Hematopoietic multipotent progenitor cell treated with erythropoietin and hydrocortisone succinate and interleukin-3 and kit ligand, for 6 days (in vitro differentiated cells): ENCODE measurements at places on chromosomes 1 and 21.

DNA sequence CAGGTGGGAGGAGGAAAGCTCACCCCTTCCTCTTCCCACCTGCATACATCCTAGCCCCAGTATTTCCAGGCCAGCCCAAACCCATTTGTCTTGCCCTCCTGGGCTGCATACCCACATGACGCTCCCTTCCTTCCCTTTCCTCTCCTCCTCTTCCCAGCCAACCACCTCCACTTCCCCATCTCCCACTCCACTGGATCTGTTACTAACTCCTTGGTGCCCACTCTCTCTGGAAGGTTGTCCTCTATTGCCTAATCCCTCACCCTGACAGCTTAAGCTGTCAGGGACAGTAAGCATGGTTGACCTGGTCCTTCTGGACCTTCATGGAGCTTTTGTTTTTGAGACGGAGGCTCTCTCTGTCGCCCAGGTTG, 23.0 kb upstream of the SYNC start:
- no peak for DNase-seq

DNA sequence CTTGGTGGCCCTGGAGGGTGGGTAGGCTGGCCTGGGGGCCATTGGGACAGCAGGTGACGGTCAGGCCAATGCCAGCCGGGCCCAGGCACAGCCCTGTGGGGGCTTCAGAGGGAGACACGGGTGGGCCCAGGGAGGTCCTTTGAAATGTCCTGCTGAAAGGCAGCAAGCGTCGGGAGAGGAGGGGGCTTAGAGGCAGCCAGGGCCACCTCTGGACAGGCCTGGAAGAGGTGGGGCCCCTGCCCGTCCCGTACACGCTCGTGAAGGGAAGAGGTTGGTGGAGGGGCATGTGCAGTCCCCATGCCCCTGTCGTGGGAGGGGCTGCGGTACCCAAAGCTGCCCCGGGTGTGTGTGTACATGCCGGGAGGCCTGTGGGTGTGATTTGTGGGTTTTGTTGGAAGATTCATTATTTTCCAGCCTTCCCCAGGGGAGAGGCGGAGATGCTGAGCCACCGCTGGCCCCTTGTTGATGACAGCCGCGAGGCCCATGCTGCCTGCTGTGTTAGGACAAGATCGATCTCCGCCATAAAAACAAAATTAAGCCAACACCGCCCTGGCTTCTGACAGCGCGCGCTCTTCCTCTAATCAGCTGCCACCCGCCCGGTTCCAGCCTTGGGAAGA, 3.4 kb upstream of the PLCH2 start:
- no peak for DNase-seq

DNA sequence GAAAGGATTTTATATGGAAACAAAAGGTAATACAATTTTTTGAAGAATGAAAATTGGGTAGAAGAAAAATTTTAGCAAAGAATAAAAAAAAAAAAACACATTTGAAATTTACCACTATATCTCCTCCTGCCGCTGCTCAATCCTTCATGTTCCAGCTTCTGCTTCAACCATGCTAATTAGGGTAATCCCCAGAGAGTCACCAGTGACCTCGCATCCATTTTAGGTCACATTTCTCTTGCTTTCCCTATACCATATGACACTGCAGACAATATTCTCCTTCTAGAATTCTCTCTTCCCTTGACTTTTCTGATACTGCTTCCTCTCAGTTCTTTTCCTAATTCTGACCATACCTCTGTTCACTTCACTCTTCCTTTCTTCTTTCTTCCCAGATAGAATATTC, 237.1 kb downstream of the USH2A start:
- no peak for DNase-seq

DNA sequence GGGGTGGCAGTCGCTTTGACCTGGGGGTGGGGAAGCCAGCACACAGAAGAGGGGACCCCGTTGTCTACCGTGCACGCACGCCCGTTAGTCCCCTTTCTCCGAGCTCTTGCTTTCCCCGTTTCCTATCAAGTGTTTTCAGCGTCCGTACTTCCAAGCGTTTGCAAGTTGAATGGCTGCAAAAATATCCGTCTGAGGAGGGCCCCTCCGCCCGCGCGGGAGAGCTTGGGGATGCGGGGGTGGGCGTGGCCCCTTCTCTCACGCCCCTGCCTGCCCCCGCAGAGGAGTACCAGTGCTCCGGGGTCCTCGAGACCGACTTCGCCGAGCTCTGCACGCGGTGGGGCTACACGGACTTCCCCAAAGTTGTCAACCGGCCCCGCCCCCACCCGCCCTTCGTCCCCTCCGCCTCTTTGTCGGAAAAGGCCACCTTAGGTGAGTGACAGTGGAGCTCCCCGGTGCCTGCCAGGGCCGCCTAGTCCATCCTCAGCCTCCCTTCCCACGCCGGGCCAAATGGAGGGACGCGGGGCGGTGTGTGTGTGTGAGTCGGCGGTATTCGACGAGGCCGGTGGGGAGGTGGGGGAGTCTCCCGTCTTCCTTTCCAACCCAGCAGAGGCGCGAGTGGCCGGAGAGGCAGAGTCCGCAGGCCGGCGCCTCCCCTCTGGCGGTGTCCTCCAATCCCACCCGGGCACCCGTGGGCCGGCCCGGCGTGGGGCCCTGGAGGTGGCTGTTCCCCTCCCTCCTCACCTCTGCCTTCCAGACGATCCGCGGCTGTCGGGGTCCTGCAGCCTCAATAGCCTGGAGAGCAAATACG, 3.4 kb downstream of the LRRC71 start:
- DNase-seq: no peak

- no peak for DNase-seq
These were observed 222.0 kb downstream of the CAMTA1 start for GRCh38 chr1:7006996-7007871.

GRCh38 chr1:232943679-232944252, 6.6 kb upstream of the NTPCR start:
- DNase-seq: no peak

DNA sequence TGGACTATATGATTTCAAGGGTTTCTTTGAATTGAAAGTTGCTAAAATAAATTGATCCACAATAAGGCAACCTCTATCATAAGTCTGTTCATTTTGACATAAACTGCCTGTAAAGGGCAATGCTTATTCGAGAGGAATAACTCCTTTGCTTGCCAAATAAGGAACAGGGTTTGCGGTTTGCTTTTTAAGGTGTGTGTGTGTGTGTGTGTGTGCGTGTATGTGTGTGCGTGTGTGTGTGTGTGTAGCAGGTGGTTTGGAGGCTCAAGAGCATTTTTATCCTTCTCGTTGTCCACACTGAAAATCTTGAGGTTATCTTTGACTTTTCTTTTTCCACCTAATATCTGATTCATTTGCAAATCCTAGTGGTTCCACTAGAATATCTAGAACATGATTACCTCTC, 13.1 kb upstream of the NGF start:
- no peak for DNase-seq

- peak; percentile 34 for DNase-seq
These were observed 488 bp downstream of the DBT start for GRCh38 chr1:100249155-100249536.

DNA sequence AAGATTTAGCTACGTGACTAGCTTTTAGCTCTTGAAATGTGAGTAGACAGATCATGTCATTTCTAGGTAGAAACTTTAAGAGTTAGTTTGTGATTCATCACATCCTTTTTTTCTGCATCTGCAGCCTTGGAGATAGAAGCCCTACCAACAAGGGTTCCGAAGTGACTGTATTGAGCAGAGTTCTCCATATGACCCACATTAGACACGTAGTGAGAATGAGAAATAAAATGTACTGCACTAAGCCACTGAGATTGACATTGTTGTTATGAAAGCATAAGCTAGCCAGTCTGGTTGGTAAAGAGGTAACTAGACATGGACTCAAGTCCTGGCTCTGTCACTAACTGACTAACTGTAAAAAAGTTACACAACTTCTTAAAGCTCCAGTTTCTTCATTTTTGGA, 296.1 kb downstream of the PDE4B start:
- DNase-seq: no peak

- DNase-seq: no peak
These were observed 7.5 kb upstream of the FMO3 start for GRCh38 chr1:171083222-171083621.

DNA sequence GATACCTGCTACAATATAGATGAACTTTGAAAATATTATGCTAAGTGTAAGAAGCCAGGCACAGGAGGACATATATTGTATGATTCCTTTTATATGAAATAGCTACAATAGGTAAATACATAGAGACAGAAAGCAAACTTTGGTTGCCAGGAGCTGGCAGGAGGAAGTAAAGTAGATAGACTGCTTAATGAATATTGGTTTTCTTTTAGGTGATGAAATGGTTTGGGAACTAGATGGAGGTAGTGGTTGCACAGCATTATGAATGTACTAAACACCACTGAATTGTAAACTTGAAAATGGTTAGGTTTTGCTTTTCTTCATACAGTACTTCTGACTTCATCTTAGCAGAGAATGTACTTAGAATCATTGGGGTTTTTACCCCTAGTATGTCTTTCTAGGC, 21.5 kb downstream of the ABCB10 start:
- no peak for DNase-seq

DNA sequence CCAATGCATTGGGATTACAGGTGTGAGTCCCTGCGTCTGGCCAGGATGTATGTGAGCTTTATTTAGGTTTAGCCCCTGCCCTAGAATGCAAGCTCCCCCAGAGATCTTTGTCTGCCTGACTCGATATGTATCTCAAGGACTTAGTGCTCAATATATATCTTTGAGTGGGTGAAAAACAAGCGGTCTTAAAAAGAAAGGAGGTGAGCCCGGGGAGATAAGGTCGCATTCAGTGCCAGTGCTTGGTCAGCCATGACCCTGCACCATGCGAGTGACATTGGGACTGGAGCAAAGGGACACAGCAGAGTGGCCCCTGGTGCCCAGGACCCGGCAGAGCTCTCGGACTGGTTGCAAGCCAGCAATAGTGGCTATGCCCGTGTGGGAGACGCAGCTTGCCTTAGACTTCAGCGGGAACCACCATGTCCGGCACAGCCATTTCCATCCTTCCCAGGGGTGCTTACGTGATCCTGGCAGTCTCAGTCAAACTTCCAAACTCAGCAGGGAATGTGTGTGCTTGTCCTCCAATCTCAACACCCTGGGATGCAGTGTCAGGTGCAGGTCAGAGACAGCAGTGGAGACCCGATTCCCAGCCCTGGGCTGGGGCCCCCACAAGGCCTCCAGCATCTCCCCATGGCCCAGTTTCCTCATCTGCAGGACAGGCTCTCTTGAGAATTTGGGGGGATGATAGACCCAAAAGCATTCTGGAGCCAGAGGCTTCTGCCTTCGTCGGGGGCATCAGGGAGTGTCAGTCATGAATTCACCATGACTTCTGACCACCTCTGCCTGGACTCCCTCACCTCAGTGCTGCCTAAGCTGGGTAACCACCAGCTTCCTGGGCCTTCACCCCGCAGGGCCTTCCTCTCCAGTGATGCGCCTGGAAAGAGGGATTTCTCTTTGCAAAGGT, 1.8 kb downstream of the MX2 start:
- DNase-seq: no peak

GRCh38 chr1:57281324-57281723, 142.5 kb downstream of the DAB1 start:
- no peak for DNase-seq

DNA sequence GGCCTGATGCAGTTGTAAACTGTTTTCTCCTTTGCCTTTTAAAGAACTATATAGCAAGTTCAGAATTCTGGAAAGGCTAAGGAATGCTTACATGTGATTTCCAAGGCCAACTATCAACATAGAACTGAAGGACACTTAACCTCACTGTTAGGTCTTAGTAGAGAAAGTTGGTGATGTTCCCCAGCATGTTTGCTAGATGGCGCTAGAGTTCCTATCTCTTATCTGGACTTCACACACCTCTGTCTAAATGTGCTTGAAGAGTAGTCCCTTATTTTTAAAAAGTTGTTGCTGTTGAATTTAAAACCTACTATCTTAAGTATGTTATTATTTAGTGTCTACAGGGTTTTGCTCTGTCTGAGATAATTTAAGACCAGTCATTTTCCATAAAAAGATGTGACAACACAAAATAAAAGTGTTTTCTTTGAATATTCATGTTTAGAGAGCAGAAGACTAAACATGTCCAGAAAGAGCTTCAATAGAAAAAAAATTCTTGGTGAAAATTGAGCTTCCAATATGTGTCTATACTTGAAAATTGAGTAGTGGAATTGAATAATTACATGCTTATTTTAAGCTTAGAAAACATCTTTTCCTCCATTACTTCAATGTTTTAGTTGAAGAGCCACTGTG, 237.3 kb downstream of the S1PR1 start:
- DNase-seq: peak; percentile 82

DNA sequence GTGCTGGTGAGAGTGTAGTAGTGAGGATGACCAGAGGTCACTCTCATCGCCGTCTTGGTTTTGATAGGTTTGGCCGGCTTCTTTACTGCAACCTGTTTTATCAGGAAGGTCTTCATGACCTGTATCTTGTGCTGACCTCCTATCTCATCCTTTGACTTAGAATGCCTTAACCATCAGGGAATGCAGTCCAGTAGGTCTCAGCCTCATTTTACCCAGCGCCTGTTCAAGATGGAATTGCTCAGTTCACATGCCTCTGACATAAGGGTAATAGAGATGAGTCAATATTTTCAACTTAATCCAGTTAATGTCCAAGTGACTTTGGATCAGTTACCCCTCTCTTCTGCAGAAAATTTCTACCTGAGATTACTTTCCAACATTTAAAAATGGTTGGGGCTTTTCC, 4.6 kb downstream of the NID1 start:
- no peak for DNase-seq

- peak; percentile 88 for DNase-seq
These were observed 58.4 kb upstream of the CXADR start for GRCh38 chr21:17454315-17455027.

- DNase-seq: no peak
These were observed 10.7 kb downstream of the EPHA2 start for GRCh38 chr1:16145030-16145661.

DNA sequence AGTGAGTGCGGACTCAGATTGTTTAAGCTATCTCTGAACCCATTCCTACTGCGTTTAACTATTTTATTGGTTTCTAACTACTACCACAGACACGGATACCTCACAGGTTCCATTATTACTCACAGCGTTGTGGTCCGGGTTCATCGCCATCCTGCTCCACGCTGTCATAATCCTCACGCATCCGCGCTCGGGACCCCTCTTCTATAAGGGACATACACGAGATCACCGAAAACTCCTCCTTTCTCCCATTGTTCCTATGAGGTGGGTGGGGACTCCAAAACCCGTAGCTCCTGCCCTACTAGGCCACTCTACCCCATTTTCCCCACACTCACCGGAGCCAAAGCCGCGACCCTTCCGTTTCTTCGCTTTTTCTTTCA, 610 bp downstream of the RBM8A start:
- DNase-seq: no peak

GRCh38 chr1:109641861-109642260, 14.0 kb upstream of the GSTM4 start:
- DNase-seq: no peak

DNA sequence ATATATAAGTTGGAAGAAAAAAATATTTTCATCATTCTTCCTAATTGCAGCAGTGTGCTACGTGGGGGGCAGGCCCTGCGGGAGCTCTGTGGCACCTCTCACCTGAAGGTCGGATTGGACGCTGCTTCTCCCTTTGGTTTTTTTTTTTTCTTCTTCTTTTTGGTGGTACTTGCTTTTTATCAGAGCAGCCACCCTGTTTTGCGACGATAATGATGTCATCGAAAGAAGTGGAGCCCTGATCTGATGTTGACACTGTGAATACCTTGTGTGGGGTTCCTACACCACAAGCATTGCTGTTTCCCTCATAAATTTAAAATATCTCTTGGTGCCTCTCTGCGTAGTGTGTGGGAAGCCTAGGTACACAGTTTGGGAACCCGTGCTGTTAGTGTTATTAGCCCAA, 5.5 kb downstream of the TRAPPC10 start:
- peak; percentile 57 for DNase-seq

GRCh38 chr1:168907053-168907452, 178.0 kb upstream of the DPT start:
- no peak for DNase-seq
